Articular chondrocyte of knee joint (primary cell): ENCODE measurements at places on chromosomes 1 and 21. TPM values are rescaled to one million over a fixed set of nuclear protein-coding genes. Genes with fewer than 3 reads are reported as not detected.

Gene VAMP4
- 16.6 and 16.9 TPM in 2 replicates for total RNA-seq

Gene REN
- not detected in 2 replicates for total RNA-seq

Gene CHI3L2
- 86.8 and 128 TPM in 2 replicates for total RNA-seq

Gene RNF186
- not detected in 2 replicates for total RNA-seq

Gene HMGCS2
- not detected in 2 replicates for total RNA-seq

Gene PTGS2
- total RNA-seq, result 7.2 and 33.7 TPM in 2 replicates

Gene AVPR1B
- total RNA-seq, result not detected in 2 replicates

Gene PLA2G2A
- 4.3 and 7.6 TPM in 2 replicates for total RNA-seq

Gene GPR157
- total RNA-seq, result 3.7 and 5.7 TPM in 2 replicates

Gene AGL
- 21.2 and 23.9 TPM in 2 replicates for total RNA-seq

Gene FCRL2
- not detected in 2 replicates for total RNA-seq

Gene ERICH3
- total RNA-seq, result not detected in 2 replicates

Gene MRPL39
- 28.2 and 29.4 TPM in 2 replicates for total RNA-seq

Gene TACSTD2
- 0.52 and 1.5 TPM in 2 replicates for total RNA-seq

Gene PKLR
- total RNA-seq, result 0.13 TPM in 1 of 2 replicates, not detected in the other

Gene WLS
- total RNA-seq, result 28.6 and 34.5 TPM in 2 replicates

Gene GNG4
- total RNA-seq, result 0.11 TPM in 1 of 2 replicates, not detected in the other

Gene NFIA
- 28.4 and 31.5 TPM in 2 replicates for total RNA-seq

Gene PSMG1
- 68.5 and 88.1 TPM in 2 replicates for total RNA-seq

Gene SPRR1B
- total RNA-seq, result not detected in 2 replicates

Gene AGO4
- total RNA-seq, result 16.1 and 23.9 TPM in 2 replicates

Gene RGSL1
- not detected in 2 replicates for total RNA-seq

Gene TMEM200B
- 13.4 and 13.7 TPM in 2 replicates for total RNA-seq

Gene CELA2B
- total RNA-seq, result not detected in 2 replicates

Gene CFHR1
- total RNA-seq, result 1.0 and 1.5 TPM in 2 replicates

Gene TSTD1
- 5.6 and 6.1 TPM in 2 replicates for total RNA-seq

Gene PTPRC
- under 0.01 TPM in 1 of 2 replicates, not detected in the other for total RNA-seq

Gene TDRD5
- not detected in 2 replicates for total RNA-seq

Gene S100A7A
- not detected in 2 replicates for total RNA-seq

Gene APP
- 217 and 237 TPM in 2 replicates for total RNA-seq

Gene JAM2
- 0.78 and 2.9 TPM in 2 replicates for total RNA-seq

Gene GBP6
- not detected in 2 replicates for total RNA-seq

Gene SV2A
- total RNA-seq, result 9.9 and 17.2 TPM in 2 replicates

Gene ZFYVE9
- 35.9 and 48.6 TPM in 2 replicates for total RNA-seq

Gene EPHA10
- total RNA-seq, result not detected in 2 replicates

Gene ZMYND12
- 1.4 and 2.2 TPM in 2 replicates for total RNA-seq

Gene E2F2
- total RNA-seq, result 1.2 and 2.6 TPM in 2 replicates

Gene FASLG
- total RNA-seq, result not detected in 2 replicates
